ENCODE measurements at places on chromosomes 2 and 18. TPM values are rescaled to one million over a fixed set of nuclear protein-coding genes. Genes with fewer than 3 reads are reported as not detected.

- DNase-seq = no peak
Observed at GRCh38 chr2:158501301-158501700, 44.5 kb downstream of the PKP4 start.

DNA sequence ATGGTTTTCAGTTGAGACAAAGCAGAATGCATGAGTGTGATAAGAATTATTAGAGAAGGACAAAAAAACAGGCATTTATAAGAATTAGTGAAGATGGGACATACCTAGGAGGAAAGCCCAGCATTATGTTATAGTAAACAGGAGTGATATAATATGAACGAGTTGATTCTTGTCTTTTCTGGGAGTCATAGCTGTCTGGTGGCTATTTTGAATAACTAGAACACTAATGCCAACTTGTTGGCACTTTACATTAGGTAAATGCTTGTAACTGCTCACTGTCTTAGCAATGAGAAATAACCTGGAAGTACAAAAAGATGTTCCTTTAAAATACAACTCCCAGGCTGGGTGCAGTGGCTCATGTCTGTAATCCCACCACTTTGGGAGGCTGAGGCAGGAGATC, 540.8 kb upstream of the SPHKAP start:
- DNase-seq = no peak

- DNase-seq = no peak
Observed at GRCh38 chr18:77487951-77488740, 238.5 kb downstream of the GALR1 start.

GRCh38 chr2:108884619-108885018, 98.0 kb downstream of the CCDC138 start:
- DNase-seq = no peak

- DNase-seq = no peak
Observed at GRCh38 chr2:219542931-219543595, 546 bp downstream of the CHPF start.

The DTNA gene
- polyA plus RNA-seq = 2.9 TPM
